ENCODE measurements at places on chromosomes 1 and 21.

DNA sequence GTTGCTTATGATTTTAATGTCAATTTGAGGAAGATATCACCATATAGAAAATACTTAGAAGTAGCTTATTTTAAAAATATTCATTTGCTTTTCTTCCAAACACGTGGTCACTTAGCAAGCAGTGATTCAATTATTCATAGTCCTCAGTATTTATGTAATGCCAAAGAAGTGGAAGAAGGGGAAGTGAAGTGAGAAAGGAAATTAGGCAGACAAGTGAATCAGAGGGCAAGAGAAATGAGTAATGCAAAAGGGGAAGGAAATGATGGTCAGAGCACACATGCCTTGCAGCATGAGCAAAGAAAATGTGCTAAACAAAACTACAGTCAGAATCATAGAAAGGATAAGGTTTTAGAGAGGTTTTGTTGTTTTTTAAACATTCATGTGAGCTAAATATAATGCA is 31.8 kb downstream of the SDCCAG8 start:
- DNase-seq, result peak; percentile 80

DNA sequence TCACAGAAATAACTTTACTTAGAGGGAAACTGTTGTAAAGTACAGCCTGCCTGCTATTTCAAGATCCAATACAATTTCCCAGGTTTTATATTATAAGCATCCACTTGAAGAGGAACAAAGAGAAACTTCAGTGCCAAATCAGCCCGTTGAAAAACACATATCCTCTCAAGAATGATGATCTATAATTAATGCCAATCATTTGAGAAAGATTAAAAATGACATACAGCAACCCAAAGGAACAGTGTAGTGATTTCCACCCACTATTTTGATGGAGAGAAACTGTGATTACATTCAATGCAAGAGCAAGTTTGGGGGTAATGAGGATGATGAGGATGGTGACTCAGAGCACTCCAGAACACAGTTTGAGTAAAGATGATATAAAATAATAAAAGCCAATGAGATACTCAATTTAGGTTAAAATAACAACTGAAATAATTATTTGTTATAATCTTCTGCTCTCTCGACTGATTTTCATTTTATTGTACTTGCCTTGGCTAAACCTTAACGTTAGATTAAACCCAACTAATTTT is 715.5 kb downstream of the NCAM2 start:
- no peak for DNase-seq

DNA sequence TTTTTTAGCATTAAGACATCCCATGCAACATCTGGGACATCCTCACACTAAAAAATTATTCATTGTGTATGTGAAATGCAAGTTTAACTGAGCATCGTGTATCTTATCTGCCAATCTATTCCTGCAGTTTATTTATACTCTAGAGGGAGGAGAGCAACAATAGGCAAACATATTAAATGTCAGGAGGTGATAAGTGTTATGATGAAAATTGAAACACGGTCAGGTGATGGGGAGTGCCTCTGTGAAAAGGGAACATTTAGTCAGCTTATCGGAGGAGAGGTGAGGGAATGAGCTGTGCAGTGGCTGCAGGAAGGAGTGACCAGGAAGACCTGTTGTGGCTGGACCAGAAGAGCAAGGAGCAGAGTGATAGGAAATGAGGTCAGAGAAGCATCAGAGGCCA is 775 bp upstream of the EFCAB14 start:
- DNase-seq, result peak; percentile 37

- no peak for DNase-seq
These were observed 565.4 kb upstream of the BRINP3 start for GRCh38 chr1:191043066-191043465.

- DNase-seq, result no peak
These were observed 159.5 kb downstream of the LTN1 start for GRCh38 chr21:28833182-28833581.

- DNase-seq, result no peak
These were observed 80.9 kb upstream of the ESRRG start for GRCh38 chr1:216804111-216804510.

DNA sequence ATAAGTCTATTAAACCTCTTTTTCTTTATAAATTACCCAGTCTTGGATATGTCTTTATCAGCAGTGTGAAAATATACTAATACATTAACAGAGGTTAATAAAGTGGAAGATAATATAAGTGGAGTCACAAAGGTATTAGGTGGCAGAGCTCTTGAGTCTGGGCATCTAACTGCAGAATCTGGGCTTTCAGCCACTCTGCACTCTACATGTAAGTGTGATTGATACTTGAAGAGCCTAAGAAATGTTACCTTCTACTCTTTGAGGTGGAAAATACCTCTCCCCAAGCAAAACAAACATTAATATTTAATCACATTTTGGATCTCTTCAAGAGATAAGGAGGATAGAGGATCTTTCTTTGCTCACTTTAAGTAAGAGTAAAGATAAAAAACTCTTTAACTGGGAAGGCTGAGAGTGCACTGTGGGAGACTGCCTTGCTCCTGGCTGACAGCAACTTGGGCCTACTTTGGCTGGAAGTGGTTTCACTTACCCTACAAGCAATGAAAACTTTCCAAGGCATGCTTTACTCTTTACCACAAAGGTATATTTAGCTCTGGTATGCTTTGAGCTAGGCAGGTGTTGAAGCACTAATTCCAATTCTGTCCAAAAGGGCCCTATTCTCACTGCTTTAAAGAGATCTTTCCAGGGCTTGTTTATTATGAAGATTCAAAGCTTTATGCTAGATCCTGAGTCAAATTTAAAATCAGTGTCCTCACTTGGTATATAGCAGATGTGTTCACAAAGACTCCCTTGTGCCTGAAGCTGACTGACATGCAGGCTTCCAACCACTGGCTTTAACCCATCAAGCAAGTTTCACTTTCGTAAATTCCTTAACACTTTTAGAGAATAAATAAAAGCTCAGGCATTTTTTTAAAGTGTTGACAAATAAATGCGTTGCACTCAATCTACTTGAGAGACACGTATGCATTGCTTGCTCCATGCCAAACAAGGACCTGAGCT is 245.3 kb upstream of the ZP4 start:
- DNase-seq, result no peak
